Colonic mucosa (tissue), 4 donors: ENCODE measurements at places on chromosomes 11 and 22. TPM values are rescaled to one million over a fixed set of nuclear protein-coding genes. Genes with fewer than 3 reads are reported as not detected.
A peak's percentile ranks its signal among the peaks of the same experiment; 100 is the strongest.

Gene CHRDL2
- 26.5 TPM for total RNA-seq

Gene GPHA2
- total RNA-seq = not detected

GRCh38 chr22:37566903-37567798 lies 6.9 kb downstream of the CDC42EP1 start:
- peak; percentile 96 for DNase-seq

Gene TTLL8
- not detected for total RNA-seq

DNA sequence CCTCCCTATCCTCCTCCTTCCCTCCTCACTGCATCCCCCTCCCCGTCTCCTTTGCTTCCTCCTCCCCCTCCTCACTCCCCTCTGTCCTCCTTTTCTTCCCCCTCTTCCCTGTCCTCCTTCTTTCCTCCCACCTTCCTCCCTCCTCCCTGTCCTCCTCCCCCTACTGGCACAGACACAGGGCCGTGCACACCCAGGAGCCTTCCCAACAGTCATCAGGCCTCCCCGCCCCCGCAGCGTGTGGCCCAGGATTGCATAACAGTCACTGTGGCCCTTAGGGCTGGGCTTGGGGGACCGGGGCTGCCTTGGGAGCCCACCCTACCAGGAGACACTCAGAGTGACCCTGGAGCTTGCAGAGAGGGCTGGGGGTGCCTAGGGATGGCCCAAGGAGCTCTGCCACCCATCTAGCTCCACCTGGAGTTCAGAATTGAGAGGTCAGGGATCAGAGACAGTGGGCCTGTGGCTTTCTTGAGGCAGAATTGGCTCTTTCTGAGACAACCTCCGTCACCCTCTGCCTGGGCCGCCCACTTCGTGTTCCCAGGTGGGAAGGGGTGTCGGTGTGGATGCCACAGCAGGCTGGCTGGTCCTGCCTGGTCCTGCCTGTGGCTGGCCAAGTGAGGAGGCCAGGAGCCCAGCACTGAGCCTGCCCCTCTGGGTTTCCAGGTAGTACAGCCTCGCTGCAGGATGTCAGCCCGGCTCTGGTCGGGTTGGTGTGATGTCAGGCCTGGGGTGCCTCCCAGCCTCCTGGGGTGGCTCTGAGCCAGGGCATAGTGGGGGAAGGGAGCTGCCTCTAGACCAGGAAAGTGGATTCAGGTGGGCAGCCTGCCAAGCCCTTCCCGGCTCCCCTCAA lies 1.6 kb downstream of the SPI1 start:
- no peak for DNase-seq

GRCh38 chr11:64568041-64568571 lies 22.9 kb upstream of the SLC22A12 start:
- DNase-seq = no peak

- DNase-seq = peak; percentile 54
Observed at GRCh38 chr11:13010749-13011465, 1.8 kb downstream of the RASSF10 start.

DNA sequence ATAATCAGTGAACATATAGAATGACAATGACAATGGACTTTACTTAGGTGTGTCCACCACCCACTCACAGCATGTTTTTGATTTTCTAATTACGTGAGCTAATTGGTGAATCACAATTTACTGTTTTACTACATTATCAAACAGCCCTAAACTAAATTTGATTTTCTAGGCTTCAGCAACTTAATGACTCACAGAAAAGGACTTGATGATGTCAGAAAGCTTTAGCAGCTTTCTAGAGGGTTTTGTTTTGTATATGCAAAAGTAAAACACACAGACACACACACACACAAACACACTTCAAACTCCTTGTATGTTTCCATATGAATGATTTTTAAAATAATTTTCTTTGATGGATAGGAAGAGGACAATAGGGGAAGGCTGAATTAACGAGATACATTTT lies 878.6 kb upstream of the CCDC90B start:
- no peak for DNase-seq

DNA sequence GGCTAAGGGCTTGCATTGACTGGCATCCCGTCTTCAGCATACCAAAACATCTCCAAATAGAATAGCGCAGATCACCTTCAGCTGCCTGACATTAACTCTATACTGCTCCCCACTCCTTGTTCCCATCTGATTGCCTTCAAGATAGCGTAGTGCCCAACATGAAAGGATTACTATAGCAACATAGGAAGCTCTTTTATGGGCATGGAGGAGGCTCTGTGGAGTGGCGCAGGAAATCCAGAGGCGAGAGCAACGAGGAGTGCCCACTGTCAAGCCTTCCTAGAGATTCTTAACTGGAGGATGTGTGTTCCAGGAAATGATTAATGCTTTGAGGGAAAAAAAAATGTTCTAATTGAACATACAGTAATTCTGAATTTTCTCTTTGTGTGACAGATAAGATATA lies 213.3 kb downstream of the CADM1 start:
- DNase-seq = no peak

- no peak for DNase-seq
Observed at GRCh38 chr22:35981900-35982299, 46.7 kb downstream of the RBFOX2 start.

- DNase-seq = no peak
Observed at GRCh38 chr11:89490981-89491690, at the start of gene NOX4. Gene NOX4 (minus strand): TSS chr11:89491375. CDS start chr11:89491246, 129 bp downstream.

DNA sequence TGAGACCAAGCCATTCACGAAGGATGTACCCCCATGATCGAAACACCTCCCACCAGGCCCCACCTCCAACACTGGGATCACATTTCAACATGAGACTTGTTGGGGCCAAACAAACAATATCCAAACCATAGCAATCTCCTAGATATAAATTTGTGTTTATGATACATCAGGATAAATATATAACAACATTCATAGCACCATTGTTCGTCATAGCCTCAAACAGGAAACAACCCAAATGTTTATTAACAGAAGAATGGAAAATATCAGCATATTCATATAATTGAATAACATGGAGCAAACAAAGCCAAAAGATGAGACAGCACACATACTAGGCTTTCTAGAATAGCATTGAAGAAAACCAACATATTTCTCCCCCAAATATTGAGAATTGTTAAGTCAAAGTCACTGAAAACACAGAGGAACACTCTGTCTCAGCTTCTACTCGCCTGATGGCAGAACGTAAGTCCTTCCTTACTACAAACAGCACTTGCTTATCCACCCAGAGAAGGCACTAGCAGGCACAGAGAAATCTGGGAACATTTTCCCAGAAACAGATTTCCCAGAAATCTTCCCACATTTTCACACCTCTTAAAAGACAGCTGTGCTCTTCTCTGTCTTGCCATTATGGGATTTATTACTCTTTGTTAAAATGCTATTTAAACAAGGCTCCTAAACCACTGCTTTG lies 8.1 kb upstream of the GDPD4 start:
- DNase-seq = no peak
